ENCODE measurements at places on chromosomes 2 and 18. TPM values are rescaled to one million over a fixed set of nuclear protein-coding genes. Genes with fewer than 3 reads are reported as not detected.

- no peak for ATAC-seq
Measured at GRCh38 chr2:199228887-199229819, 228.6 kb downstream of the SATB2 start.

DNA sequence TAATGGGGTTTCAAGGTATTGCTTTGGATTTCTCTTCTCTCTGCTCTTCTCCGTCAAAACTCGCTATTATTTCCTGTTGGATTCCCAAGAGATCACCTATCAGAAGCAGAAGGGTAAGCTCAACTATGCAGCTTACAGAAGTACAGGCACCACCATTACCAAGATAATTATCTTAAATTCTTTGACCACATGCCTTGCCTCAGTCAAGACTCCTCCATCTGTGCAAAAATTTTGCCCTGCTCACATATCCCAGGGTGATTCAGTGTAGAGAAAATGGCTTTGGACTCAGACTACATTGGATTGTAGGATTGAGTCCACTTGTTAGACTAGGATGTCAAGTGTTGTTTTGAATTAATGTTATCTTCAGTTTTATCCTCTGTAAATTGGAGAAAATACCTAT lies 698.7 kb downstream of the TDRD15 start:
- ATAC-seq = no peak

- peak; percentile 97 for ATAC-seq
Measured at GRCh38 chr18:5424903-5425664, 118.7 kb downstream of the EPB41L3 start.

DNA sequence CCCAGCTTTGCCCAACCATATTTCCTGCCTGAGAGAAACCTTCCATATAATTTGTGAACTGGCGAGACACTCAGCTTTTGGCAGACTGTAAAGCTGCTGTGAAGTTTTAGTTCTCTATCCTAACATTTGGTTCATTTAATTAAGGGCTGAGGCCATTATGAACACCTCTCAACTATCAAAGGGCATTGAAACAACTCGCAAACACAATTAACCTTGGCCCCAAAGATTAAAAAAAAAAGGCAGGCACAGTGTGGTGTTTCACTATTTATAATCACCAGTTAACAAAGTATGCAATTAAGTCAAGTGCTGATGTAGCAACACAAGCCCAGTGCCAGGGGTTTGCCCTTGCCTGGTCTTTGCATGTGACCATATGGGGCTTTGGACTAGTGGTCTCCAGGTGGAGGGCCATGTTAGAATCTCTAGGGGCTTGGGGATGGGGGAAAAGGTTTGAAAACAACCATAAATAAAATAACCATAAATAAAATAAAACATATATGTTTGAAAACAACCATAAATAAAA lies 297.6 kb upstream of the SKOR2 start:
- no peak for ATAC-seq

GRCh38 chr2:182824767-182825158 lies 41.7 kb downstream of the FRZB start:
- ATAC-seq = no peak

- no peak for ATAC-seq
Measured at GRCh38 chr2:168201584-168202116, 45.7 kb downstream of the STK39 start.

- no peak for ATAC-seq
Measured at GRCh38 chr2:62415518-62415917, 90.5 kb downstream of the TMEM17 start.

Gene HOXD13
- total RNA-seq = 0.23 TPM

Gene BMP10
- 0.24 TPM for total RNA-seq

DNA sequence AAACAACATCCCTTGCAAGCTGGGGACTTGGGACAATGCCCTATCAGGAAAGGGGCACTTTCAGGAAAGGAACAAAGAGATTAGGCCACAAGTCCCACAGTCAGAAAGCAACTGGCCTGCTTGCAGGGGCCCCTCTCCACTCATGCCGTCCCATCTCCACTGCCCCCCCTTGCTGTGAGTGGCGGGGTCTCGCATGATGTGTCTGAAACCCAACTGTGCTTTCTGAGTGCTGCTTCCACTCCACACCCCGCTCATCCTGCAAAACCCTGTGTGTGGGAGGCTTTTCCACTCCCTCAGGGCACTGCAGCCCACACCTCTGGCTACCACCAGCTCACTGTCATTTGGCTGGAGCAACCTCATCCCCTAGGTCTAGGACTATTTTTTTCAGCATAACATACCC lies 7.9 kb downstream of the HS6ST1 start:
- no peak for ATAC-seq

Gene MLPH
- total RNA-seq = 1.2 TPM

Gene CD8A
- 0.94 TPM for total RNA-seq

Gene TMEFF2
- total RNA-seq = 1.5 TPM

DNA sequence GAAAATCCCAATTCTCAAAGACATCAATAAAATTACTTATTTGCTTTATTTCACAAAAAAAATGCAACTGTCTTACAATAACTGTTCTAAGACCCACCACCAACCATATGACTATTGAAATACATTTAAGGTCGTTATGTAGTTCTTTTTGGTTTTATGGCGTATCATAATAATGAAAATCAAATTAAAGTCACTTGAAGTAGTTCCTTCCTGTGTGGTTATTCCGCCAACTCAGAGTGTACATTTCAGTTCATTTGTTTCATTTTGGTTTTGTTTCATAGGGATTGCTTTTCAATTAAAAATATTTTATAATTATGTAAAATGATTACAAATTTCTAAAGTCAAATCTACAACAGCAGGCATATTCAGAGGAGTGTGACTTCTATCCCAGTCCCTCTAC lies 45.9 kb upstream of the AAK1 start:
- no peak for ATAC-seq

GRCh38 chr2:100070078-100070477 lies 72.3 kb downstream of the AFF3 start:
- ATAC-seq = no peak

GRCh38 chr2:240300261-240300821 lies 135.1 kb upstream of the GPC1 start:
- ATAC-seq = no peak

- no peak for ATAC-seq
Measured at GRCh38 chr2:119126650-119127049, 31.9 kb downstream of the C1QL2 start.

Measured in motor neuron (in vitro differentiated cells).